Stimulated activated CD4-positive, alpha-beta T cell treated with anti-CD3 and anti-CD28 coated beads, TNF-alpha, amount 100 ng/mL, for 4 hours (primary cell): ENCODE measurements at places on chromosomes 3 and 15.
A peak's percentile ranks its signal among the peaks of the same experiment; 100 is the strongest.

GRCh38 chr3:186171521-186171920 is 62.6 kb upstream of the ETV5 start:
- no peak for DNase-seq

DNA sequence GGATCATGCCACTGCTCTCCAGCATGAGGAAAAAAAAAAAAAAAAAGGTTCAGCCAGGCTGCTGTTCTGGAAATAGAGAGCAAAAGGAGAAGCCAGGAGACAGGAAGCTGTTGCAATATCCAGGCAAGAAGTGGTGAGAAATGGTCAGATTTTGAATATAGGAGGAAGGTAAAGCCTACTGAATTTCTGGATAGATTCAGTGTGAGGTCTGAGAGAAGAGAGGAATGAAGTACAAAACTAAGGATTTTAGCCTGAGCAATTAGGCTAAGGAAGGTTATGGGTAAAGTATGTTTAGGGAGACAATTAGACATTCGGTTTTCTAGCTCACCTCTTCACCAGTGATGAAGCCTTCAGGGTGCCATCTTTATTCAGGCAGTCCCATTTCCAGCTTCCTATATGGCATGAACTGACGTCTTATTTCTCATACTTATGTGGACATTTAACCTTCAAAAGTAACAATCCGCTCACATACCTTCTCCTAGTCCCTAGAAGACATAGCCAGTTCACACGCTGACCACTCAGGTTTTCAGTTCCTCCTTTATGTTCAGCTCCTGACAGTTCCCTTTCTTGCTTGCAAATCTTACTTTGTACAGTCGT is 57.2 kb downstream of the KIF9 start:
- no peak for DNase-seq

- no peak for DNase-seq
Measured at GRCh38 chr3:137105277-137105977, 147.6 kb downstream of the IL20RB start.

DNA sequence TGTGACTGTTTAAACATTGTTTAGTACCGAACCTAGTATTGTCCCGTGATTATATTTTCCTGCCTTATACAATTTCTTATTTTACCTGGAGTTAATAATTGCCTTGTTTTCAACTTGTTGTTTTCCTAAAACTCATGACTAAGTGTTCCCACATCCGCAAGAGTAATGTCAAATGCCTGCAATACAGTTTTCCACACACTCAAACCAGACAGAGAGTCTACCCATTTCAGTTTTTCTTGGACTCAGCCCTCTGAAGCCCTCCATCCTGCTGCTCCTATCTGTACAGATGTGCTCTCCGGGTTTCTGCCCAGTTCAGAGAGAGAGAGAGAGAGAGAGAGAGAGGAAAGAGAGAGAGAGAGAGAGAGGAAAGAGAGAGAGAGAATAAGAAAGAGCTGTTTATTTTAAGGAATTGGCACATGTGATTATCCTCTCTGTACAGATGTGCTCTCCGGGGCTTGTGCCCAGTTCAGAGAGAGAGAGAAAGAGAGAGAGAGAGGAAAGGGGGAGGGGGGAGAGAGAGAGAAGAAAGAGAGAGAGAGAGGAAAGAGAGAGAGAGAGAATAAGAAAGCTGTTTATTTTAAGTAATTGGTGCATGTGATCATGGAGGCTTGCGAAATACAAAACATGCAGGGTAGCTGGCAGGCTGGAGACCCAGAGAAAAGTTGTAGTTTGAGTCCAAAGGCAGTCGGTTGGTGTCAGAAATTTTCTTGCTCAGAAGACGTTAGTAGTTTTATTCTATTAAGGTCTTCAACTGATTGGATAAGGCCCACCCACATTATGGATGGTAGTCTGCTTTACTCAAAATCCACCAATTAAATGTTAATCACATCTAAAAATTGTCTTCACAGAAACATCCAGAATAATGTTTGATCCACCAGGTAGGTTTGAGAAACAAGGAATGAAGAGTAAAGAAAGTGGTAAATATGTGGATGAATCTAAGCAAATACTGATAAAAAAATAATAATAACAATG is 104.1 kb upstream of the GOLGA8J start:
- DNase-seq = no peak

- no peak for DNase-seq
Measured at GRCh38 chr15:40399370-40399769, 6.2 kb upstream of the IVD start.

DNA sequence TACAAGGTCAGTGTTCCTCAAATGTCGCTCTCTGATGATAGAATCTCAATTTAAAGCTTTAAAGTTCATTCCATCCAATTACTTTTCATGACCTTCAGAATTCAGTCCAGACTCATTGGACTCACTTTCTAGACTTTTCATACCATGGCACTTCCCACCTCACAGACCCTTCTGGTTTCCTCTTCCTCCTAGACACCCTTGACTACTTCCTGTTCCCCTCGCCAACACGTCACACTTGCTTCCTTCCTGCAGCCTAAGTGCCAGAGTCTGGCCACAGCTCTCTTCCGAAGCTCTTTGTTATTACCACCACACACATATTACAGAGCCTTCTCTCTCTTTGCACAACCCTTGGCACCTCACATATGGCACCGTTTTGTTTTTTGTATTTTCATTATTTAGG is 59.1 kb upstream of the UMPS start:
- no peak for DNase-seq

- DNase-seq = no peak
Measured at GRCh38 chr3:12229896-12230295, 59.0 kb upstream of the PPARG start.

GRCh38 chr15:85407421-85408269 is 27.2 kb downstream of the AKAP13 start:
- DNase-seq = peak; percentile 17

DNA sequence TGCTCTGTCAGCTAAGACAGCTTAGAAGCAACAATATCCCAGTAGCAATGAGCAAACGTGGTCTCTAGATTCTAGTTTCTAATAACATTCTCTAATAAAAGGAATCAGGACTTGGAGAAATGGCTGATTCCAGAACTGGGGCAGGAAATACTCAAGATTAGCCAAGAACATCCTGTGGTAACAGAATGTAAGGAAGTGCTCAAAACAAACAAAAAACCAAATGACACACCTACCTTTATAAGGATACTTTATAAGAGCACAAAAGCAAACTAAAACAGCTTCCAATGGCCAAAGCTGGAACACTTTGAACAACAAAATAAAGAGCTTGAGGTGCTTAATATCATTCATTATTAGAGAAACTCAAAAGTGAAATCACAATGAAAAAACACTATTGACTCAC is 33.1 kb upstream of the EIF5A2 start:
- DNase-seq = no peak

GRCh38 chr15:56337084-56337725 is 28.0 kb upstream of the TEX9 start:
- DNase-seq = no peak

DNA sequence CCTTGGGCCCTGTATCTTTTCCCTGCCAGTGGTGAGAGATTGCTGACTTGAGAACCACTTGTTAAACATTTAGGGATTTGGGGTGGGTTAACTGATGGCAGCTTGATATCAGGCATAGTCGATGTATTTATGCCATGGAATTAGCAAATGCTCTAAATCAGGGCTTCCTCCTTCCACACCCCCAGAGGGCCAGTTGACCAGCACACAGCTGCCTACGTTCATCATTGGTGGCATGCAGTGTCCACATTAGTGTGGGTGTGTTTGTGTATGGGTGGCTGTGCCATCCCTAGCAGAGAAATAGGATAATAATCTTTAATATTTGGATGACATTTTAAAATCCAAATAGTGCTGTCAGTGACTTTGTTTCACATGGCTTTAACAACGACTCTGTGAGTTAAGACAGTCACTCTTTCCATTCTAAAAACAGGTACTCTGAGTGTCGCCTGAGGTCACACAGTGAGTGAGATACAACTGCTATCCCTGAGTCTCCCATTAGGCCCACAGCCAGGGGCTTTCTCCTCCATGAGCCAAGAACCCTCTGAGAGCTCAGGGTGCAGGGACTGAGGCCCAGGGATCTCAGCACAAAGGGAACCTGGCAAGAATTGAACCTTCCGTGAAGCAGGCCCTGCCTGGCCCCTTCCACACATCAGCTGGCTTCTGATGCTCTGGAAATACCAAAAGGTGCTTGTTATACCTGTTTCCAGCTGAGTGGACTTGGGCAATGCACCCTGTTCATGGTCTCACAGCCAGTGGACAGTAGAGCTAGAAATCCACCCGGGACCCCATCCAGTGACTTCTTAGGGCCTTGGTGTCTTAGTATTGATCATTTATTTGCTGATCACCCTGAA is 4.3 kb upstream of the LTF start:
- DNase-seq = no peak

- DNase-seq = no peak
Measured at GRCh38 chr15:38868326-38869114, 303.9 kb upstream of the RASGRP1 start.

DNA sequence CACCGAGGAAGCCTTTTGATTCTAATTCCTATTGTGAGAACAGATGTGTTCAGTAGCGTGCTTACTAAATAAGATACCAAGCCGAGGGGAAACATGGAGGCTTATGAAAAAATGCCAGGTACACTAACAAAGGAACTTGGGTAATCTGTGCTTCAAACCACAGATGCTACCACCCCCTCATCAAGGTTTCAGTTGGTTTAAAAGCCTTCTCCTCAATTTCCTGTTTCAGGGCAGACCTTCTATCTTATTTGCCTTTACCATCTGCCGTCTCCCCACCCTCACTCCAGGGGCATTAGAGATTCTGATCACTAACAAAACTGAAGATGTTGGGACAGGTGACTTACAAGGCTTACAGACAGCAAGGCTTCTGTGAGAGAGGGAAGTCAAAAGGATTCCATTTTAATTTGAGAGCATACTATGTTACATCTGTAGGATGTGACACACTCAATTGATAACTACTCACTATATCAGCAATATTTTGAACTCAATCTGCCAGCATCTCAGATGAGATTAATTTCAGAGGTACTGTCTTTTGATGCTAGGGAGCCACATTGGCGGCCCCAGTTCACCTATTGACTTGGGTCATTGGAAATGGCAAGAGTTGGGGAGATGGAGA is 60.6 kb upstream of the PLCL2 start:
- no peak for DNase-seq

GRCh38 chr15:65054333-65055200 is 9.4 kb downstream of the SLC51B start:
- DNase-seq = no peak

DNA sequence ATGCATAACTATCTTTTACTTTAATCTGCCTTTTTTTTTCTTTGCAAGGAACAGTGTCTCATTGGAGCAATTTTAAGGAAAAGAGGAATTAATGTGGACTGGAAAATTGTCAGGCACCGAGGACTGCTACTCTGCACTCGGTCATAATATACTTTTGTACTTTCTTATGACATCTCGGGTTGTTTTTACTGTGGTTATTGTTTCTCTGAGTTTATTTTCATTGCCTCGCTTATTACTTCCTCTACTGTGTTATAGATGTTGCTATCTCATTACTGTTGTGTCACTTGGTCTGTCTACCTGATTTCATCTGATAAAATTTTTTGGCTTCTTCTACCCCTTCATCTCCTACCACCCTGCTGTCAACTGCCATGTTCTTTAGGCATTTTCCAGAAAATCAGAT is 213.5 kb upstream of the POU1F1 start:
- DNase-seq = no peak

DNA sequence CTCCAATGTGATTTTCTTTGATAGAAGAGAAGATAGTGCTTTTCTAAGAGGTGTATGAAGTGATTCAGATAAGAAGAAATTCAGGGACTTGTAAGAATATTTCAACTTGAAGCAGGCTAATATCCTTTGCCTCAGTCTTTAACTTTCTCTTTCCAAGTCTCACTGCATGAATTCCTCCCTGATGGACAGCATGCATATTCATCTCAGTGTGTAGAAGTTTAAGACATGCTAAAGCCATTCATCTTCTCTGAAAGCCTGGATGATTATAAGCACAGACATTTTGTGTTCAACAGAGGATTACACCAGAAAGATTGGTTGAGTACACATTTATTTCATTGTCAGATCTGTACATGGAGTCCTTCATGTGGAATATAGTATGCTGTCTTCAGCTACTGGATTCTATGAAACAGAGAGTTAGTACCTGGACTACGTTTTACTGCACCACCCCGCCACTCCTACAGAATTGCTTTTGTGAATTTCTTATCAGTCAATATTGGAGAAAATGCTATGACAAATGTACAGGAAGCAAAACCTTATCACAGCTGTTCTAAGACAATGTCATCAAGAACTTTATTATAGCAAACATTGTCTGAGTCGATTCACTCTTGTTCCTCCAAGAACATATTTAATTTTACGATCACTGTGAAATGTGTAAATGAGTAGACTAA is 1346.1 kb downstream of the OTOL1 start:
- DNase-seq = no peak

- no peak for DNase-seq
Measured at GRCh38 chr3:18630295-18630694, 205.2 kb upstream of the SATB1 start.

DNA sequence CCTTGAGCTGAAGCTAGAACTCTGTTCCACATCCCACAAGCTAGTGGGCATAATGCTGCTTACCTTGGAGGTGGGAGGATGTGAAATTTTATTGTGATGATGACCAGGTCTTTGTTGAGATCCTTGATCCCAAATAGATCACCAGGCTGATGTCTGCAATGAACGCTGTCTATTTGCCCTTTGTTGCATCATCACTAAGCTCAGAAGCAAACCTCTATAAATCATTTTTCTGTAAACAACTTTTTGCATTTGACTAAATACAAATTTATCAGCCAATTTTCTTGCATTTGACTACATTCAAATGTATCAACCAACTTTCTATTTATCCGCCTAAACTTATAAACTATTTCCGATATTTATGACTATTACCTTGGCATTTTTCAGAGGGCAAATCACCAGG is 9.7 kb downstream of the CCDC80 start:
- DNase-seq = no peak

DNA sequence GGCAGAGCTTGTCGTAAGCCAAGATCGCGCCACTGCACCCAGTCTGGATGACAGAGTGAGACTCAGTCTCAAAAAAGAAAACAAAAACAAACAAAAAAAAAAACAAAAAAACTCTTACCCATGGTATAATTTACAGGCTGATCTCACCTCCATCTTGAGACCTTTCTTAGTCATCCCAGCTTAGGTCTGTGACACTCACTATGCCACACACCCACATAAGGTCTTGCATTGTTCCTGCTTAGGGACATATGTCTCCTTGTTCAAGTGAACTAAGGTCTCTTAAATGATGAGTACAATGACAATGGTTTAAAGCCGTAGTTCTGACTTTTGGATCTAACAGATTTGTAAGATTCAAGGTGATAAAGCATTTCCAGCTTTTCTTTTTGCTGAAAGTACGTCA is 360.2 kb upstream of the ARHGEF26 start:
- no peak for DNase-seq

GRCh38 chr3:111323019-111323418 is 219.0 kb upstream of the CD96 start:
- DNase-seq = no peak

DNA sequence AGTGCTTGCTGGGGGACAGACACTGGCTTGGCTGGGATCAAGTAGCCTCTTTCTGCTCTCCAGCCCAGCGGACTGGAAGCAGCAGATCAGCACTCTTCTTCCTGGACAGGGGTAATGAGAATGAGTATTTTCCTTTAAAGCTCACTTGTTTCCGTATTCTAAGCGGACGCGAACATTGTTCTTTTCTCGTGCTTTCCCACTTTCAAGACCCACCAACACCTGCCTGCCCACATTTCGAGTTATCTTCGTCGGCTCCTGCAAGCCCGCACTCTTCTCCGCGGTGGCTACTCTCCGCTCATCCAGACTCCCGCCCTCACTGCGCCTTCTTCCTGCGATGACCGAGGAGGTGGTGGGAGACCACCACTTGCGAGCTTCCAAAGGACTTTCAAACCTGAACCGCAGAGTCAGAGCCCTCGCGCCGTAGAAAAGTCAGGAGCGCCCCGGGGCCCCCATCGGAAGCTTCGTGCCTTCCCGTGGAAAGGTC is 1.6 kb upstream of the PPM1L start:
- DNase-seq = no peak
